NCI-H2171 (cell line): ENCODE measurements at places on chromosomes 7 and 10.

DNA sequence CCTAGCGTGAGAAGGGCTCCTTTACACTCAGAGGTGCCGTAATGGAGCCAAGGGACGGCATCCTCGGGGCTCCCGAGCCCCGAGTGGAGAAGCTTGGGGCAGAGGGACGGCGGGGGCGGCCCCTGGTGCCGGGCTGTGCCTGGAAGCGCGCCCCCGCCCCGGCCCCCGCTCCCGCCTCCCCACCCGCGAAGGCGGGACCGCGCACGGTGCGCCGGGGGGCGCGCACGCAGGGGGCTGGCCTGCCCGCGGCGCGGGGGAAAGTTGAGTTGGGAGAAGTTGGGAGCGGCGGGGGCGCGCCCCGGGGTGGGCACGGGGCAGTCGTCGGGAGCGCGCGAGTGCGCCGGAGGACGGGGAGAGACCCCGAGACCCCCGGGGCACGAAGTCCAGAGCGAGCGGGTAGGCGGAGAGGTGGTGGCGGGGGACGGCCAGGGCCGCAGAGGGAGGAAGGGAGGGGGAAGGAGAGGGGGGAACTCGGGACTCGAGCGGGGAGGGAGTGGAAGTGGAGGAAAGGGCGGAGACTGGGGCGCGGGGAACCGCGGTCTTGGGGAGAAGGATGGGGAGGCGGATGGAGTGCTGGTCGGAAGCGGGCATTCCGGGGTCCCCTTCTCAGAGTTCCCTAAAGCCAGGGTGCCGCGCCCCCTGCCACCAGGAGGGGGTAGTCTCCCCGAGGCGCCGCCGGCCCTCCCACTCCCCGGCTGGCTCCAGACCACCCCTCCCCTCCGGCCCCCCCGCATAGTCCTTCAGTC is at the start of gene SLC4A2:
SLC4A2 (plus strand) TSS at position 223 of the 746 bp plus-strand sequence. CDS start 2,399 bp downstream, outside the sequence.
- peak; percentile 58 for DNase-seq

GRCh38 chr10:86111902-86112545 is 254.6 kb downstream of the GRID1 start:
- DNase-seq: no peak

DNA sequence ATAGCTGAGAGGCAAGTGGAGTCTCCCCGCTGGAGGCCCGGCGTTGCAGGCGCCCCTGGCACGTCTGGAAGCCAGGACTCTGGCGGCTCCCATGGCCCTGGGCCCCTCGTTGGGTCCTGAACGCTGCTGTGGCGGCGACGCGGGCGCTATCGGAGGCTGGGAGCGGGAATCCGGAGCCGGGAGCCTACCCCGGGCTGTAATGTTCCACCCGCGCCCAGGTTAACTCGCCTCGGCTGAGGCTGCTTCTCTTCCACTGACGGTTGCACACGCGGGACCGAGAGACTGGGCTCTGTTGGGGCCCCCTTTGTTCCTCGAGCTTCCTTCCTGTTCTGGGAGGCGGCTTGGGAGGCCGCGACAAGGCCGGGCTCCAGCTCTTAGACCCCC is 1.3 kb upstream of the HOXA5 start:
- DNase-seq: no peak

DNA sequence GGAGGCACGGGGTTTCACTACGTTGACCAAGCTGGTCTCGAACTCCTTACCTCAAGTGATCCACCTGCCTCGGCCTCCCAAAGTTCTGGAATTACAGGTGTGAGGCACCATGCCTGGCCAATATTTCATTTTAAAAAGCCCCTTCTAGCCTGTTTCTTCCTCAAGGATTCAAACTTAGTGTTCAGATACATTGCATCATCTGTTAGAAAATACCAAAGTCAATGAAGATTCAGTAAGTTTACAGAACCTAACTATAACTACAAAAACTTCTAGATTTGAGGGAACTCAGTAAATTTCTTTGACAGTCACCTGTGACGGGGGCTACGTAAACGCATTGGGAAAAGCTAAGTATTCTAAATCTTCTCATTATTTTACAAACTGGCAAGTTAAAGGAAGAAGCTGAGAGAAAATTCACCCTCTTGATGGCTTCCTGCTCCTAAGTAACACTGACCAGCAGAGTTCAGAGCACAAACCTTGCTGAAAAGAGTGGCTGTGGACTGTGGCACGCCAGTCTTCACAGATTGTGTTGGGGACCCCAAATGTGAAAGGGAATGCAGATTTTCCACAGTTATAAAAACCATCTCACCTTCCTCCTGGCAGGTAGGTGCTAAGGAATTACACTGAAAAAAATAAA is 162.2 kb downstream of the PKD1L1 start:
- no peak for DNase-seq

DNA sequence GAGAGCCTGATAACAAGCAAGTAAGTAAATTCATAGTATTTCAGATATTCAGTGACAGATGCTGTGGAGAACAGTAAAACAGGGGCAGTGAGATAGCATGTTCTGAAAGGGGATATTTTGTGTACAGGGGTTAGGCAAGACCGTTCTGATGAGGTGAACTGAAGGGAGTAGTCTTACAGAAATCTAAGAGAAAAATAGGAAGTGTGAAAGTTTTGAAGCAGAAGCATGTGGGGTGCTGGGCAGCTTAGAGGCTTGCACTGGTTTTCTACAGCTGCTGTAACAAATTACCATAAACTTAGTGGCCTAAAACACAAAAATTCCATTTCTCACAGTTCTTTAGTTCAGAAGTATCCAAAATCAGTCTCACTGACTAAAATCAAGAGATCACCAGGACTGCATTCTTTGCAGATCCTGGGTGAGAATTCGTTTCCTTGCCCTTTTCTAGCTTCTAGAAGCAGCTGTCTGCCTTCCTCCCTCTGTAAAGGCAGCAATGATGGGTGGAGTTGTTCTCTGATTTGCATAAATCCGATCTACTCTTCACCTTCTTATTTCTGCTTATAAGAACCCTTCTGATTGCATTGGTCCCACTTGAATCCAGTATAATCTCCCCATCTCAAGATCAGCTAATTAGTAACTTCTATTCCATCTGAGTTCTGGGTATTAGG is 7.5 kb upstream of the KLF14 start:
- DNase-seq: no peak

GRCh38 chr7:96708872-96709271 is 774 bp downstream of the SEM1 start:
- no peak for DNase-seq

DNA sequence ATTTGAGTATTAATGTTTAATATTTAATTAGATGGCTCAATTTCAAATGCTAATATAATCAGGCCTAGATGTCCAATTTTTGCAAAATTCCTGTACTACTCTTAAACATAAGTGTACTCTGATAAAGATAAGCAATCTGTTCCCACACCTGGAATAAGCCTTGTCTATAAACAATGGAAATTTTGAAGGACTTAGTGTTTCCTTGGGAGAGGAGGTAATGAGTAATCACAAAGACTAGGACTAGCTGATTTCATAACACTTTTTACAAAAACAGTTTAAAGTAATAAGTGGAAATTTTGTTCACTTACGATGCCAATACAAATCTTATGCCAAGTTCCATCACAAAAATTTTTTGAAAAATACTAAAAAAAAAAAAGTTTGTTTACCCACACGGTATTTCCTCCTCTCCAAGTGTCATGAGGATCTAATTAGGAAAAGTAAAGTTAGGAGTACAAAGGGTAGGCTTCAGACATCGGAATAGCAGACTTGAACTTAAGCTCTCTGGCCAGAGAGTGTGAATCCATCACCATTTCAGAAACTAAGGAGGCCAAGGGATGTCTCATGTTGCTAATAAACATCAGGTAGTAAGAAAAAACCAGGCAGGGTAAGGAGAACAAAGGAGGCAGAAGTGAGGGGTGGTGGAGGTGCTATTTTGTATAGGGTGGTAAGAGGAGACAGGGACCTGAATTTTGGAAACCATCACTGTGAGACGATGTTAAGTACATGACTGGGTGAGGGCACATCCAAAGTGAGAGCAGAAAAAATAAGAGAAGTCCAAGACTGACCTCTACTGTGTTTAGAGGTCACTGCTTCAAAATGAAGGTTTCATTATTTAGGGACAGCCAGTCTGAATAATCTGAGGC is 61.3 kb downstream of the RAPGEF5 start:
- DNase-seq: no peak

DNA sequence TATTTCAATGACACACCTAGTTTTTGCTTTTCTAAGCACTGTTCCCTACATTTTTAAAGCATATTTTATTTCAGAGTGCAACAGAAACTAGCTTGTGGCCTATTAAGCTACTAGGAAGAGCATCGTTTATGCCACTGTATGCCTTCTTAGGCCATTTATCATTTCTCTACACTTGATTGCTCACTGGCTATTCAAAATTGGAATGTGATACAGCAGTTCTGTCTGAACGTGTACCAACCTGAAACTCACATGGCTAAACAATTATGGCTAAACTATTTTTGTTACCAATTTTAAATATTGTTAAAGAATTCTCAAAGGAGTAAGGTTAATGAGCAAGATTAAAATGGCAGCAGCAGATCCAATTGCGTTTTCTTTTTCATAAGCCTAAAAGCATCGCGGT is 105.2 kb downstream of the GSAP start:
- DNase-seq: no peak
